ENCODE measurements at places on chromosomes 5 and 9.

GRCh38 chr5:102229685-102230084 lies 66.4 kb downstream of the SLCO4C1 start:
- no peak for DNase-seq

DNA sequence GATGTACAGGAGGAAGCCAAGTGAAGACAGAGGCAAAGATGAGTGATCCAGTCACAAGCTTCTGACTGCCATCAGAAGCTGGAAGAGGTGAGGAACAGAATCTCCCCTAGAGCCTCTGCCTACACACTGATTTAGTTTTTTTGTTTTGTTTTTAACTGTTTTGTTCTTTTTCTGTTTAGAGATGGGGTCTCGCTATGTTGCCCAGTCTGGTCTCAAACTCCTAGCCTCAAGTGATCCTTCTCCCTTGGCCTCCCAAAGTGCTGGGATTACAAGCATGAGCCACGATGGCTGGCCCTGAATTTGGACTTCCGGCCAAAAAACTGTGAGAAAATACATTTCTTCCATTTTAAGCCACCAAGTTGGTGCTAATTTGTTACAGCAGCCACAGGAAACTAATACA lies 204.7 kb upstream of the ZNF608 start:
- DNase-seq: no peak

DNA sequence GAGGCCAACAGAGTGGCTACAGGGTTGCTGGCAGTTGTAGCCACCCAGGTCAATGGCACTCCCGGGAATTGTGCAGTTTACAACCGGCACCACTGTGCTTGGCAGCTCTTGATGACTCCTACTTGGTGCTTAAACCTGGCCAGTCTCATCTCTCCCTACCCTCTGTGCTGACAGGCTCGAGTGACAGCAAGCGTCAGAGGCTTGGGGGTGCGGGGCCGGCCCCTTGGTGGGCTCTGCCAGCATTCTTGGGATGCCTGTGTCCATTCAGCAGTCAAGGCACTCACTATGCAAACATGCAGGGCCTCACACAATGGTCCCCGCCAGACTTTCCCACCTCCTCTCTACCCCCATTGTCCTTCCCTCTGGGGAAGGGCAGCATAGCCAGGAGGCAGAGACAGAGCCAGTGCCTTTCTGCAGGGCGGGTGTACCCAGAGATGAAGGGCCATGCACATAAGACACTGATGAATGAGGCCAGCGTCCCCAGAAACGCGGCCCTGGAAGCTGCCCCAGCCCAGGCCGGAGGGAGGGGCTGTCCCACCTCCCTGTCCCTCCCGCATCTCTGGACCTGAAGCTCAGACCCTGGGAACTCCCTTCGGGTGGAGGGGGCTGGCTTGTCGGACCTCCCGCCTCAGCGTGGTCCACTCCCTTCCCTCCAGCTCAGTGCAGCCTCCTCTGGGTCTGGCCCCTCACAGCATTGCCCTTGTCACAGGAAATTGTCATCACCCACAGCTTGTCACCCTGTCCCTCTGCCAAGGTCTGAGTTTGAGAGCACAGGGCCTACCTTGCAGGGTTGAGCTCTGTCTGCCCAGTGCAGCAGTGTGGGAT lies 26.4 kb upstream of the NOTCH1 start:
- DNase-seq: no peak

DNA sequence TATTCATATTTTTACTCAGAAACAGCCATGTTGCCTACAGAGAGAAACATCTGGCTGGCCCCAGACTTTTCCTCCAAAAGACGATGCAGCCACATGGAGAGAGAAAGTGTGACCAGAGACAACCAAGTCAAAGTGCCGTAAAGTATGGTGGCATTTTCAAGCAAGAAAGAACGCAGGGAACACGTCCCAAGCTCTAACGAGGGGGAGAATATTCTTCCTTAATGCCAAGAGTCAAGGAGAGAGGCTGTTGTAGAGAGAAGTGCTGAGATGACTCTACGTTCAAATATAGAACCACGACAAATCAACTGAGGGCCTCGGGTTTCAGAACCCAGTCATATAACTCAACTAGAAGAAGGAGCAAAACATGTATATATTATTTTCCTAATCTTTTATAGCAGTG lies 55.9 kb downstream of the FNBP1 start:
- no peak for DNase-seq

DNA sequence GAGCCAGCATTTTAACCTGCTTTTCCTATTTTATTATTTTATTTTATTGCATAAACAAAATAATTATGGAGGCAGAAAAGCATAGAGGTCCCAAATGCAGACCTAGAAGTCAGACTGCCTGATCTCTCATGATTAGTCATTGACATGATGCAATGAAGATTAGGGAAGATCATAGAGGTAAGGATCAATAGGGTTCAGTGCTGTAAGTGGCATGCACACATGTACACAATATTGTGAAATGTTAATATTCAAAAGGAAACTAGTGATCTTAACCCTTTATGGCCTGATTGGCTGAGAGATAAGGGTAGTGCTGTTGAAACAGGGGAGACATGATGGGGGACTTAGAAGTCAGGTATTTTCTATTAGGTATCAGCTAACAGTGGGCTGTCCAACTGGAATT lies 1.1 kb upstream of the FRRS1L start:
- DNase-seq: no peak

GRCh38 chr5:109805472-109805871 lies 115.7 kb downstream of the MAN2A1 start:
- no peak for DNase-seq

GRCh38 chr9:127066851-127067136 lies 55.6 kb downstream of the ANGPTL2 start:
- DNase-seq: no peak

- no peak for DNase-seq
Observed at GRCh38 chr9:85262333-85262732, 479.4 kb downstream of the AGTPBP1 start.

DNA sequence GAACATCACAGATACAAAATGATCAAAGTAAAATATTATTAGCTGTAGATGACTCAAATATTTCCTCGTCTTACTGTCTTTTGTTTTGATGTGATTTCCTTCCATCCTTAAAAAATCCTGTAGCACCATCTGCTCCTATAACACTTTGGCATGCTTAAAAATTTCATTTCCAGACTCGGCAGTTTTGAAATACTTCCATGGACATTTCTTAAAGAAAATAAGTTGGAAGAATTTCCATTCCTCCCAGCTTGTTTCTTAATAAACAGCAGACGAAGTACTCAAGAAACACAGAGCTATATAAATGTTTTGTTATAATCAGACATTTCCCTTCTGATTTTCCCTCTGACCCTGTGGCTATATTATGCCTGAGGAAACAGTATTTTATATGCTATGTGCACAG lies 41.2 kb upstream of the SVEP1 start:
- DNase-seq: no peak

DNA sequence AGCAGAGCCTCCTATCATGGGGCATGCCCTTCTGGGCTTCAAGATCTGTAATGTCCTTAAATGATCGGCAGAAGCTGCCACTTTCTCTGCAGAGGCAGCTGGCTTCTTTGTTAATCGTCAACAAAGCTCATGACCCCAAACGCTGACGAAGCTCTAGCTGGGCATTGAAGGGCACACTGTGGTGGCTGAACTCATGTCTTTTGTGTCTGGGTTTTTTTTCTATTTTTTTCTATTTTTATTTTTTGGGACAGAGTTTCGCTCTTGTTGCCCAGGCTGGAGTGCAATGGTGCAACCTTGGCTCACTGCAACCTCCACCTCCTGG lies 65.2 kb upstream of the ASS1 start:
- no peak for DNase-seq

DNA sequence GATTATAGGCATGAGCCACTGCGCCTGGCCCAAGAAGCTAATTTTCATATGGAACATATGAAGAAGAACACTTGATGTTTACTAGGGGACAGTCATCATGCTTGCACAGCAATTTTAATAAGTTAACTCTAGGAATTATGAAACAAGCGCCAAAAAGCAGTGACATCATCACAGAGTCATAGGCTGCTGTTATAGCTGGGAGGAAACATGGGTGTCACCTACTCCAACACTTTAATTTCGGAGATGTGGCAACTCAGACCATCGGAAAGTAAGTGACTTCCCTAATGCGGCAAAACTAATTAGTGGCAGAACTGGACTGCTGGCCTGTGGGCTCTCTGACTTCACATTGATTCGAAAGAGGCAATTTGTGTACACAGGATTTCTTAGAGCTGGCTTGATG lies 38.1 kb upstream of the EQTN start:
- DNase-seq: no peak

DNA sequence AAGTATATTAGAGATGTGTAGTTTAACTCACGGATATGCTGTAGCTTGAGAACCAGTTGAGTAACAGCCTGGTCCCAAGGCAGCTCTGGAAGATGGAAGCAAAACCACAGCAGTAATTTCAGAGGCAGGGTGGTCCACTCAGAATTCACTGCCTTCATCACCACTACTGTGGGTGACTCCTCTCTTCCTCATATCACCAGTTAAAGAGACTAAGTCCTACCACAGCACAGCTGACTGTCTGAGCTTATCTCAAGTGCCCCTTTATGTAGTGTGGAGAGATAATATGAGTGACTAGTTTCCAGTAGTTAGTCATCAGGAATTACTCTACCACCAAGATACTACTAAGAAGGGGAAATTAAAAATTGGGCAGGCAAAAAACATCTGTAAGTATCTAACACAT lies 1571.2 kb upstream of the C9orf72 start:
- DNase-seq: no peak

All from stimulated activated CD8-positive, alpha-beta memory T cell treated with anti-CD3 and anti-CD28 coated beads, Interleukin-15, amount 100 ng/mL, for 1 hour (primary cell).